ENCODE measurements at places on chromosomes 16 and 17. TPM values are rescaled to one million over a fixed set of nuclear protein-coding genes. Genes with fewer than 3 reads are reported as not detected.

Gene CCL7
- total RNA-seq, result 0.17 TPM

Gene XPO6
- total RNA-seq, result 83.6 TPM

Gene BTBD17
- not detected for total RNA-seq

Gene PLK1
- 98.8 TPM for total RNA-seq

Gene WSCD1
- total RNA-seq, result not detected

Gene CDRT15L2
- total RNA-seq, result not detected

Gene AIPL1
- not detected for total RNA-seq

Gene CCL15
- not detected for total RNA-seq

Gene MMP28
- 1.2 TPM for total RNA-seq

Gene SHCBP1
- 32.0 TPM for total RNA-seq

Gene KRTAP2-3
- total RNA-seq, result 3.2 TPM

Gene MT3
- not detected for total RNA-seq

Gene NPIPA1
- total RNA-seq, result 33.7 TPM

Gene KRTAP1-1
- not detected for total RNA-seq

Gene ABCC3
- 13.3 TPM for total RNA-seq

Gene GRB7
- total RNA-seq, result not detected
